ENCODE measurements at places on chromosomes 11 and 22. TPM values are rescaled to one million over a fixed set of nuclear protein-coding genes. Genes with fewer than 3 reads are reported as not detected.

GRCh38 chr11:115522302-115522701 is 18.1 kb upstream of the CADM1 start:
- DNase-seq = no peak
- no peak overlapping the region for H3K4me3 ChIP-seq
- H3K4me1 ChIP-seq = peaks cover 3% of the 10 kb centered on the region
- H3K27me3 ChIP-seq = no peaks in the 10 kb centered on the region
- H3K27ac ChIP-seq = no peak overlapping the region
- H3K36me3 ChIP-seq = no peaks in the 10 kb centered on the region

DNA sequence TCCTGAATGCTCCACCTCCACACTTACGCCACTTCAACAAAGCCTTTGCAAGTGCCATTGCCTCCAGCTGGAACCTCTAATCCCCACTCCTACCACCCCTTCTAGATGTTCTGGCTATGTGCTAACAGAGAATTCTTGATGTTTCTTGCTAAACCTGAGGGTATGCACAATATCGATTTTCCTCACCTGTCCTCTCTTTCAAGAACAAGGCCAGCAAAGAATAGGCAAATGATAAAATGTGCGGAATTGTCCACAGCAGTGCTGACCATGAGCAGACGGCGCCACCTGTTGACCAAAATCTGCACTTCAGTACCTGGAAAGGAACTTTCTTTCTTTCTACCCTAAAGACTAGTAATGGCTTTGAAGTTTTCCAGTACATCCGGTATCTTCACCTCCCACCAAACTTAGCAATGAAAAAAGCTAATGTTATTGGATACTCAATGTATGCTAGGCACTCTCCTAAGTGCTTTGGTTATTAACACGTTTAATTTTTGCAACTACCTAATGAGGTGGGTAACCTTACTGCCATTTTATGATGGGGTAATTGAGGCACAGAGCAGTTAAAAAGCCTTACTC is 3.4 kb downstream of the TIMM10 start:
- H3K27ac ChIP-seq = no peak overlapping the region
- peak; percentile 64 for DNase-seq
- H3K4me1 ChIP-seq = no peaks in the 10 kb centered on the region
- no peak overlapping the region for H3K4me3 ChIP-seq
- peaks cover 16% of the 10 kb centered on the region for H3K36me3 ChIP-seq
- no peaks in the 10 kb centered on the region for H3K27me3 ChIP-seq

GRCh38 chr11:113389272-113389671 is 1.7 kb downstream of the ANKK1 start:
- H3K4me1 ChIP-seq = peaks cover 2% of the 10 kb centered on the region
- no peaks in the 10 kb centered on the region for H3K27me3 ChIP-seq
- no peak overlapping the region for H3K27ac ChIP-seq
- no peak for DNase-seq
- no peak overlapping the region for H3K4me3 ChIP-seq

Gene MCHR1
- 2.8 TPM for total RNA-seq

Gene NXPE4
- not detected for total RNA-seq

GRCh38 chr11:61853698-61854169 is 25.6 kb downstream of the FADS2 start:
- H3K4me1 ChIP-seq = no peaks in the 10 kb centered on the region
- no peak overlapping the region for H3K4me3 ChIP-seq
- H3K27me3 ChIP-seq = no peaks in the 10 kb centered on the region
- peaks cover 51% of the 10 kb centered on the region for H3K36me3 ChIP-seq

DNA sequence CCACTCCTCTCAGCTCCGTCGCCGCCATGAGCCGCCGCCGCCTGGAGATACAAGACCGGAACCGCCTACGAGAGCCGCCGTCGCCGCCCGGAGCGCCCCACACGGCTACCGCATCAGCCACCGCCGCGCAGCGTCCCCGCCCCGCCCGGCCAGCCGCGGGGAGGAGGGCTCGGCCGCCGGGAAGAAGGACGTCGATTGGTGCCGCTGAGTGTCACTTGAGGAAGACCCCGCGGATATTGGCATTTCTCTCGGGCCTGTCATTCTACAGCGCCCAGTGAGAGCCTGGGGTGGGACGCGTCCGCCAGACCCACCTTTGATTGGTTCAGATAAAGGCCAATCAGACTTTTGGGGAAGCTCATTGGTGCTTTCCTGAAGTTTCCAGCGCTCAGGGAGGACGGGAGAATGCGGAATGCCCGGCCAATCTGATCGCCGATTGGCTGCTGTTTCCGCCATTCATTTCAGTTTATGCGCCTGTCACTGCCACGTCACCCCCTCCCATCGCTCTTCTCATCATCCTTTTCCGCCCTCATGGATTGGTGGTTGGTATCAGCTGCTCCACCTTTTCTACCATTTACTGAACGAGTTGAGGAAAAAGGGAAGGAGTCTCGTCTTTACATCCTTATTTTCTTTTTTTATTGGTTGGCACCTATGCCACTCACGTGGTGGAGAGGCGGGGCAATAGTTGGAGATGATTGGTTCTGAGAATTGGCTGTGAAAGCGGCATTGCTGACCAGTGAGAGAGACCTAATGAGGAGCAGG is at the start of gene OSBP:
Gene OSBP, minus strand, starts transcription at position 138 of the 759 bp plus-strand sequence. Its CDS starts 110 bp downstream, at position 28.
- no peaks in the 10 kb centered on the region for H3K27me3 ChIP-seq
- peak within 1 kb of the TSS; percentile 89 for H3K4me3 ChIP-seq
- peak within 1 kb of the TSS; percentile 61 for H3K27ac ChIP-seq
- H3K36me3 ChIP-seq = no peaks in the 10 kb centered on the region
- peak; percentile 100 for DNase-seq

- no peaks in the 10 kb centered on the region for H3K27me3 ChIP-seq
- H3K27ac ChIP-seq = no peak overlapping the region
Observed at GRCh38 chr11:108887436-108888238, 222.8 kb downstream of the DDX10 start.

Gene GGTLC2
- not detected for total RNA-seq

Measured in H9 (cell line).